ENCODE measurements at places on chromosomes 4 and X.

DNA sequence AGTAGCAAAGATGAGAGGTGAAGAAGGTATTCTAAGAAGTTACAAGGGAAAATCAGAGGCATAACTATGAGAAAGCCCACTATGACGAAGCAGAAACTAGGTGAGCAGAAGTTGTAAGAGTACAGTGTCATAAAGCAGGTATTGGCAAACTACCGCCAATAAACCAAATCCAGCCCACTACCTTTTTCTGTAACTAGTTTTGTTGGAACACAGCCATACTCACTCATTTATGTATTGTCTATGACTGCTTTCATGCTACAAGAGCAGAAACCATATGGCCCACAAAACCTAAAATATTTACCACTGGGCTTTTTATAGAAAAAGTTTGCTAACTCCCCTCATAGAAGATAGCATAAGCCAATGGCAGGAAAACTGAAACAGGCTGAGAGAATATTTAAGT lies 31.8 kb upstream of the ZCCHC13 start:
- DNase-seq, result no peak

- DNase-seq, result no peak
These were observed 67.5 kb upstream of the NPY2R start for GRCh38 chr4:155140889-155141288.

- no peak for DNase-seq
These were observed 37.4 kb downstream of the SLC16A2 start for GRCh38 chrX:74458736-74459135.

DNA sequence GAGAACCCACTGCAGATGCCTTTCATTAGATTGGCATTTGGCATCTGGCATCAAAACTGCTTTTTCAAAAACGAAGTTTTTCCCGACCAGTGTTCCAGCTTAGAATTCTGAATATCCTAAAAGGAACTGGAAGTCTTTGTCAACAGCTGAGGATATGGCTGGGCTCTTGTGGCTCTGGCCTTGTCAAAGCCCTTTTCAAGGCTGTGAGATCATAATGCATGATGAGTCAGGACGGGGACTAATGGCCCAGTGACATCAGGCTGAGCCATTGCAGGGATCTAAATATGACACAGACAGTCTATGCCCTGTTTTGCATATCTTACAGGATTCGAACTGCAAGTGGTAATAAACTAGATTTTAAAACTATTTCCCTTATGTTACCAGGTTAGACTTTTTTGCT lies 306.4 kb downstream of the PTTG2 start:
- no peak for DNase-seq

- no peak for DNase-seq
These were observed 3.6 kb upstream of the SLAIN2 start for GRCh38 chr4:48337731-48338130.

GRCh38 chrX:17361620-17362019 lies 13.4 kb upstream of the NHS start:
- no peak for DNase-seq

GRCh38 chr4:102076622-102077021 lies 268.7 kb downstream of the SLC39A8 start:
- no peak for DNase-seq

DNA sequence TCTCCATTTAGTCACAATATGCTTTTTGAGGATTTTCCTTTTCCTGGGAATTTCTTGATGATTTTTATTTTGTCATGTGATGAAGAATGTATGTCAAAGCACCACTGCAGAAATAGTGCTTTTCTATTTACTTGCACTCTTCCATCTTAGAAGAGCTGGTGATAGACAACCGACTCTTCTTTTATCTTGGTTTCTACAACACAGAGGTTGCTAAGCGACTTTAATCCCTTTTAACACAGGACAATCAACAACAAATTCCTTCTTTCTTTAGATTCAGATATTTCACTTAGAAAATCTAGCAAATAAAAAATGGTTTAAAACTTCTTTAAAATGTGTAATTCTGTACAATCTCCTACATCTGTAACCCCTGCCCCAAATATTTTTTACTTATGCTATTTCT lies 34.6 kb downstream of the TET2 start:
- DNase-seq, result no peak

DNA sequence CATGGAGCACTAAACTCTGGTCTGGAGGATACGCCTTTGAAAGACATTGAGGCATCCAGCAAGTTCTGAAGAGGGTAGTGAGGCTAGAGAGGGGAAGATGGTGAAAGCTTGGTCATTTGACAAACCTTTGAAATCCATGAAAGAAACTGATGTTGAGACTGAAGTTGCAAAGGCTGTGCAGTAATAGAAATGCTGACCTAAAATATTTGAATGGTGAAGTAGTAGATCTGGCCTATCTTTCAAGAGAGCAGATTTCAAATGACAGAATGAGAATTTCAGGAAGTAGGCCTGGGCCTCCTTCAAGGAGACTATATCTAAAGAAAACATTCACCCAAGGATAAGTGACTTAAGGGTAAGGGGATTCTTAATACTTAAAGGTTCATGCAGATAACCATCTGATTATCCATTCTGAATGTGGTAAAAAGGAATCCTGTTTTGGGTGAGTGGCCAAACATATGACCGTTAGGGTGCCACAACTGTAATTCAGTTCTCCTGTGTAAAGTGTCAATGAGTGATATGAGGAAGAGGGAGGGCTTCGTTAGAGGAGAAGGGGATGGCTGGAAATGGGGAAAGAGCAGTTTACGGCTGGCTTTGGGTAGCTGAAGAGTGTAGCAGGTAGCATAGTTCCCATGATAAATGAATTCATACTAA lies 62.2 kb downstream of the AMELX start:
- no peak for DNase-seq

DNA sequence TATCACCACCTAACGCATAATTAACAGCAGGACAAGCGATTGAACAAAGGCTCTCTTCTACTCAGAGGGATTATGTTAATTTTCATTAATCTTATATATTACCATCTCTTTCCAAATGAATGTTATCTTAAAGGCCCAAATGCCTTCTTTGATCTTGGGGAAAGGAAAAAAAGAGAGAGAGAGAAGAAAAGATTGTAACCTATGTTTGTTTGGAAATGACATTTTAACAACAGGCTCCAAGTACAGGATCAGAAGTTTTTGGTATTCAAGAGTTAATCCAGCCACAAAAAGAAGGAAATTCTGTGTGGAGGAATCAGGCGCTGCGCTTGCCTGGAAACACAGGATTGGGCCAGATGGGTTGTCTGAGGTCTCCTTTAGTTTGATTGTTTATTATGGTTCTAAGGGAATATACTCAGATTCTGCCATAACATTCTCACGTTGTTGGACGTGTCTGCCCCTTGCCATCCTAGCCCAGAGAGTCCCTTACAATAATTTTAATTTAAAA lies 100.7 kb upstream of the STX18 start:
- no peak for DNase-seq

GRCh38 chrX:106415276-106415895 lies 196.4 kb upstream of the RADX start:
- DNase-seq, result no peak

DNA sequence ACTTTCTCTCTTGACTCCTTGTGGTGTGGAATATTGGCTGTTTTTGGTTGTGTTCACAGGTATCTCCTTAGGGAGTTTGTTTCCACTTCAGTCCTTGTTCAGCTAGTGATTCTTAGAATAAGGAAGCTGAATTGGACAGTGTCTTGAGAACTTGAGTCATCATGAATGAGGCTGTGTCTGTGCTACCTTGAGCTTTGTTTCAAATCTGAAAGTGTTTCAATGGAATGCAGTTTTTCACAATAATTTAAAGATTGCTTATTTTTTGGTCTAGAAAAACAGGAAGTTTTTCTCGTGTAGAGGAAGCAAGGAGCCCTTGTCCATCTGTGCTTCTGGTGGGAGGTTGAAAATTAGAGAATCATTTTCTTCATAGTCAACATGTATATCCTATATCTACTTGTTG lies 76.5 kb downstream of the ZNF518B start:
- DNase-seq, result no peak

DNA sequence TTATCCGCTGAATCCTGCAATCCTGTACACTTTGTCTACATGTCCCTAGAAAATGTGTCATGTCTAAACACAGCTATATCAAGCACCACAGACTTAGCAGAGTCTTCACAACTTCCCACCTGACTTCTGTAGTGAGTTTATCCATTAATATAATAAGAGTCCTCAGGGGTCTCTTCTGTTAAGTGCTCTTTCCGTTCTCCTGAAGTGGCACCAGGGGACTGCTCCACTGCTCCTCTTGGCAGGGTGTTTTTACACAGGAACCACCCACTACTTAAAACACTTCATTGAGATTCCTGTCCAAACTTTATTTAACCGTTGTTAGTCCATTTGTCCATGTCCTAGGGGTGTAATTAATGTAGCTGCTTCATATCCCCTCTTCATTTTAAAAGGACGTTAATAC lies 1000.4 kb downstream of the STPG2 start:
- DNase-seq, result no peak

DNA sequence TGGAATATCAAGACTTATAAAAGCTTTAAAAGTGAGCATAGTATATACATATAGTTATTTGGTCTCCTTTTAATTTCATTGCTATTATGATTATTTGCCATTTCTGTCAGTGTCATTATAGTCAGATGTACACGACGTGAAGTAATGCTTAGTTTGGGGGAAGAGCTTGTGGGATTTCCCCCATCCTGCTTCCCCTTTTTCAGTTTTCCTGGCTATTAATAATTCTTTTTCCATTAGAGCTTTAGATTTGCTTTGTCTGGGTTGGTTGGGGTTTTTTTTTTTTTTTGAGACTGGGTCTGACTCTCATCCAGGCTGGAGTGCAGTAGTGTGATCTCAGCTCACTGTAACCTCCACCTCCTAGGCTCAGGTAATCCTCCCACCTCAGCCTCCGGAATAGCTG lies 5.4 kb downstream of the ABCE1 start:
- DNase-seq, result no peak

GRCh38 chr4:114785570-114785969 lies 187.0 kb downstream of the UGT8 start:
- no peak for DNase-seq

DNA sequence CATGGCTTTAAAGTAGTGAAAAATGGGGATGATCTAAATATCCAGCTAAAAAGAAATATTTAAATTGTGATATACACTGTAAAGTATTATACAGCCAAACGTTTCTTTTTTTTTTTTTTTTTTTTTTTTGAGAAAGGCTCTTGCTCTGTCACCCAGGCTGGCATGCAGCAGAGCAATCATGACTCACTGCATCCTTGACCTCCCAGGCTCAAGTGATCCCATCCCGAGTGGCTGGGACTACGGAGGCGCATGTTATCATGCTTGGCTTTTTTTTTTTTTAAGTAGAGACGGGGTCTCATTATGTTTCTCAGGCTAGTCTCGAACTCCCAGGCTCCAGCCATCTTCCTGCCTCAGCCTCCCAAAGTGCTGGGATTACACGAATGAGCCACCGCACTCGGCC lies 17.1 kb downstream of the SMIM14 start:
- DNase-seq, result no peak

DNA sequence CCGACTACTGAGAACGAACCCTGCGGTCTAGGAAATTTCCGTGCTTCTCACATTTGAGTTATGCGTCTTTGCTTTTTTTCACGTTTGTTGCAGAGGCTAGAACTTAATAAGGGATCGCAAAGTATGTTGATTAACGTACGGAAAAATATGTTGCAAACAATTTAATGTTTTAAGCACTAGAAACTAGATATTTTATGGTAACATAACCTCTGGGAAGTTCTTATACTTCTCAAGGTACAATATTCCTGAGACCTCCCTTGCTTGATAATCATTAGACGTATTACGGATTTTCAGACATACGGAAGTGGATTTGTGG lies 639 bp upstream of the PRDM5 start:
- no peak for DNase-seq

GRCh38 chr4:33107814-33108213 lies 2387.6 kb downstream of the PCDH7 start:
- no peak for DNase-seq

DNA sequence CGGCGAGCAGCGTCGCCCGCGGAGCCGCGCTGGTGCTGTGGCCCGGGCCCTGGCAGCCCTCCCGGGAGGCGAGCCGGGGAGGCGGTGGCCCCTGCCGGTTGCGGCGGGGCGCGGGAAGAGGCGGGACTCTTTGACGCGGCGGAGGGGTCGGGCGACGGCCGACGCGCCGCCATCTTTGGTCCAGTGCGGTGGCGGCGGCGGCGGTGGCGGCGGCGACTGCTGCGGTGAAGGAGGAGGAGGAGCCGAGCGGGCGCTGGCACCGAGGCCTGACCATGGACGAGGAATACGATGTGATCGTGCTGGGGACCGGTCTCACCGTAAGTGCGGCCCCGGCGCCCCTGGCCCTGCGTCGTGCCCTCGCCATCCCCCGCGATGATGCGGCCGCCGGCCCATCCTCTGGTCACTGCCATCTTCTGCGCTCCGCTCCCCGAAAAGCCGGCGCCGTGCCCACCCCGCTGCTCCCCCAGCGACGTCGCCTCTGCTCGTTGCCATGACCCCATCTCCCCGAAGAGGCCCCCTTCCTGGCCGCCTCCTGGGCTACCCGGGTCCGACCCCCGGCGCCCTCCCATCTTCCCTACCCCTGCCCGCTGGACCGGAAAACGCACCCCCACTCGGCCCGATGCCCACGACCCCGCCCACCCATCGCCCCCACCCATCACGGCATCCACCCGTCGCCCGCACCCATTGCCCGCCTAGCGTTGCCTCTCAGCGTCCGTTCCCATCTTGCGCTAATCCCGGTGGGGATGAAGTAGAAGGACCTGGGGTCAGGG lies at the start of gene GDI1:
Gene GDI1, plus strand, starts transcription at position 172 of the 770 bp plus-strand sequence. Its CDS starts 101 bp downstream, at position 273.
- DNase-seq, result peak; percentile 36

- no peak for DNase-seq
These were observed 25.0 kb upstream of the SPP1 start for GRCh38 chr4:87950493-87950892.

GRCh38 chr4:165209796-165210195 lies 2.4 kb downstream of the KLHL2 start:
- no peak for DNase-seq

DNA sequence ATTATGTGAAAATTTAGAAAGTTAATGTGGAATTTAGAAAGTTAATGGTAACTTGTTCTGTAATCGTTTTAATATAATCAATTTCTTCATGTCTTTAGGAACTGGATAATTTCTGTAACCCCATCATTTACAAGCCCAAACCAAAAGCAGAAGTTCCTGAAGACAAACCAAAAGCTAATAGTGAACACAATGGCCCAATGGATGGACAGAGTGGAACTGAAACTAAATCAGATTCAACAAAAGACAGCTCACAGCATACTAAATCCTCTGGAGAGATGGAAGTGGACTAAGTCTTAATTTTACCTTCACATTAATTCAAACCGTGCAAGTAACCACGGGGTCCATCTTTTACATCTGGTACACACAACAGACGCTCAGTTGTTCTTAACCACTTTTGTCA lies 48.1 kb upstream of the PLK4 start:
- no peak for DNase-seq

DNA sequence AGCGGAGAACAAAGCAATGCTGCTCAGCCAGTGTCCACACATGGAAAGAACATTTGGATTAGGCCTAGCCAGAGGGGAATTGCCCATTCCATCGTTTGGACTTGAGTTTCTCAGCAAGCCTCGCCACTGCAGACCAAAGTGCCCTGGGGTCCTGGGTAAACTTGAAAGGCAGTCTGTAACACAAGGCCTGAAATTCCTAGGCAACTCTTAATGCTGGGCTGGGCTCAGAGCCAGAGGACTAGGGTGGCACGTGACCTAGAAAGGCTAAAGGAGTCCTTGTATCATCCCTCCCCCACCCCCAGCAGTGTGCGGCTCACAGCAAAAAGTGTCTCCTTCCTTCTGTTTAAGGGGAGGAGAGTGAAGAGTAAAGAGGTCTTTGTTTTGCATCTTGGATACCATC lies 210.4 kb upstream of the ARX start:
- DNase-seq, result no peak

Data from stimulated activated CD4-positive, alpha-beta T cell treated with anti-CD3 and anti-CD28 coated beads, Interleukin-2, amount 100 ng/mL, for 48 hours (primary cell).